ENCODE measurements at places on chromosomes 13 and 19. TPM values are rescaled to one million over a fixed set of nuclear protein-coding genes. Genes with fewer than 3 reads are reported as not detected.

GRIK5 gene
- total RNA-seq, result 0.45 TPM

ZNF90 gene
- total RNA-seq, result not detected

PCDH8 gene
- total RNA-seq, result not detected

SLC44A2 gene
- total RNA-seq, result 8.6 TPM

APLP1 gene
- 93.9 TPM for total RNA-seq

PODNL1 gene
- 1.4 TPM for total RNA-seq

KIR2DL1 gene
- not detected for total RNA-seq

IGFL3 gene
- total RNA-seq, result 0.25 TPM

TEX101 gene
- not detected for total RNA-seq

BRCA2 gene
- 3.6 TPM for total RNA-seq

PIP5K1C gene
- total RNA-seq, result 12.7 TPM

CEACAM21 gene
- total RNA-seq, result not detected

CACNG7 gene
- 8.7 TPM for total RNA-seq

CNN1 gene
- total RNA-seq, result 0.44 TPM

DHPS gene
- 46.6 TPM for total RNA-seq

FAM83E gene
- total RNA-seq, result 0.21 TPM

NR1H2 gene
- 82.3 TPM for total RNA-seq

CERS1 gene
- 5.3 TPM for total RNA-seq

PLIN4 gene
- 0.15 TPM for total RNA-seq

FGF21 gene
- total RNA-seq, result not detected

ANGPTL8 gene
- not detected for total RNA-seq

ZNF296 gene
- 12.1 TPM for total RNA-seq

CABP5 gene
- total RNA-seq, result not detected

PSG3 gene
- 0.07 TPM for total RNA-seq

ZNF470 gene
- 1.3 TPM for total RNA-seq

RFPL4AL1 gene
- total RNA-seq, result 0.17 TPM

DHDH gene
- total RNA-seq, result 1.2 TPM

SYT5 gene
- 3.2 TPM for total RNA-seq

ZNF534 gene
- not detected for total RNA-seq

CYP2F1 gene
- not detected for total RNA-seq

ZNF14 gene
- 1.7 TPM for total RNA-seq

OR7C1 gene
- not detected for total RNA-seq

ZNF708 gene
- total RNA-seq, result 1.3 TPM

FFAR3 gene
- total RNA-seq, result not detected

PSG2 gene
- 0.07 TPM for total RNA-seq

FBXL12 gene
- total RNA-seq, result 12.1 TPM

FGF14 gene
- total RNA-seq, result not detected

THSD8 gene
- total RNA-seq, result 10.7 TPM

STOML3 gene
- total RNA-seq, result not detected

ZNF699 gene
- 1.0 TPM for total RNA-seq

CCDC122 gene
- 3.2 TPM for total RNA-seq

TMED1 gene
- total RNA-seq, result 31.2 TPM

CRLF1 gene
- total RNA-seq, result 8.6 TPM

RSPH6A gene
- total RNA-seq, result not detected

SMIM44 gene
- total RNA-seq, result not detected

KLK4 gene
- total RNA-seq, result 0.17 TPM

IGFL1 gene
- total RNA-seq, result 2.3 TPM

NANOS3 gene
- total RNA-seq, result 2.1 TPM

ZNF808 gene
- total RNA-seq, result 0.04 TPM
